ENCODE measurements at places on chromosomes 7 and 10.

- no peak for DNase-seq
Measured at GRCh38 chr7:36625247-36625646, 99.0 kb downstream of the AOAH start.

DNA sequence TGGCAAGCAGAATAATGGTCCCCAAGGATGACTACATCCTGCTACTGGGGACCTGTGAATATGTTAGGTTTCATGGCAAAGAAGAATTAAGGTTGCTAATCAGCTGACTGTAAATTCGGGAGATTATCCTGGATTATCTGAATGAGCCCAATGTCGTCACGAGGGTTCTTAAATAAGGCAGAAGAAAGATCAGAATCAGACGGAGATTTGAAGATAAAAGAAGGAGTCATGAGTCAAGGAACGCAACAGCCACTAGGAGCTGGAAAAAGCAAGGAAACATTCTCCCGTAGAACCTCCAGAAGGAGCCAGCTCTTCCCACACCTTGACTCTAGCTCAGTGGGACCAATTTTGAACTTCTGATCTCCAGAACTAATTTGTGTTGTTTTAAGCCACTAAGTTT is 82.9 kb upstream of the APBB1IP start:
- DNase-seq = no peak

GRCh38 chr7:36606976-36607720 is 117.1 kb downstream of the AOAH start:
- DNase-seq = no peak

GRCh38 chr10:30057894-30058556 is 1.4 kb downstream of the JCAD start:
- DNase-seq = no peak

- no peak for DNase-seq
Measured at GRCh38 chr7:28263622-28264271, 83.2 kb upstream of the JAZF1 start.

- no peak for DNase-seq
Measured at GRCh38 chr10:11962176-11962575, 80.4 kb downstream of the UPF2 start.

DNA sequence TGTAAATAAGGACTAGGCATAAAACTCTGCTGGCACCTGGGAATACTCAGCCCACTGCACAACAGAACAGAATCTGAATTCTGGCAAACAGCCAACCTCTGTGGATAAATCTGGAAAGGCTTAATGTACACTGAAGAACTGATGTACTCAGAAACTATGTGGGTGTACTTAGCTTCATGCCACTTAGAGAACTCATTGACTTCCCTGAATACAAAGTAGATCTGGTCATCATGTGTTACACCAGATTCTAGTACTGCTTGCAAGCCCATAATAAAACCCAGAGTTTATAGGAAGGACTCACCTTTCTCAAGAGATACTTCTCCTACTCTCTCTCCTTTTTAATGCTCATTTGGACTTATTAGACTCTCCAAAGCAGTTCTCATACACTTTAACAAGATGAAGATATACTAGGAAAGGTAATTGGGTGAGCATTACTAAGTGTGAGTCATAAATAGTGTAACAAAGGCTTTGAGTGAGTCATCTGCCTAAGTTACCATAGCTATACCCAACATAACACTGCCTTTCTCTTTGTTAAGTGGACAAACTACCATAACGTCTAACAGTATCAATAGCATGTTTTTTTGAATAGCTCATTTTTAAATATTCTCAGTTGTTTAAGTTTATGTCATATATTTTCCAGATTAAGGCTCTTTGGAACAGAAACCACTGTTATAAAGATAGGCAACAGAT is 309.1 kb downstream of the MDFIC start:
- DNase-seq = no peak

DNA sequence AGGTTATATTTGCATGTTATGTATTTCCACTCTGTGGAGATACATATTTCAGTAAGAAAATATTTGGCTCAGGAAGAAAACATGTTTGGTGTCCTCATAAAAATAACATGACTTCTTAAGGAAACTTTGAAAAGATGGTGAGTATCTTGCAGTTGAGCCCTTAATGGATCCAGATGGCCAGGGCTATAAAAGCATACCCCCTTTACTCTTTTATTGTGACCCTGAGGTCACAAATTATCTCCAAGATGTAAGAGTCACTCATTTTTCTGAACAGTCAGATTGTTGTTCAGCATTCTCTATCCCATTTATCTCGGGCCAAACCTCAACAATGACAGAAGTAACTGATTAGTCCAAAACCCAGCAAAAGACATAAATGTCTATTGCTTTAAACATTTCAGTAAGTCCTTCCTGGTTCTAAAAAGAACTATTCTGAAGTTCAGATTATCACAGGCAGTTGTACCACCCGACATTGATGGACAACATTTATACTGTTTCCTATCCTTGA is 539.4 kb downstream of the PARD3 start:
- no peak for DNase-seq

All from activated CD4-positive, alpha-beta T cell treated with anti-CD3 and anti-CD28 coated beads, Interleukin-2, amount 50 U/mL, for 1 hour (primary cell).